Central memory CD4-positive, alpha-beta T cell (primary cell): ENCODE measurements at places on chromosomes 4 and X.

GRCh38 chr4:155444721-155445120 lies 68.0 kb upstream of the MAP9 start:
- DNase-seq = no peak

- no peak for DNase-seq
Measured at GRCh38 chr4:173413036-173413435, 14.1 kb upstream of the SCRG1 start.

DNA sequence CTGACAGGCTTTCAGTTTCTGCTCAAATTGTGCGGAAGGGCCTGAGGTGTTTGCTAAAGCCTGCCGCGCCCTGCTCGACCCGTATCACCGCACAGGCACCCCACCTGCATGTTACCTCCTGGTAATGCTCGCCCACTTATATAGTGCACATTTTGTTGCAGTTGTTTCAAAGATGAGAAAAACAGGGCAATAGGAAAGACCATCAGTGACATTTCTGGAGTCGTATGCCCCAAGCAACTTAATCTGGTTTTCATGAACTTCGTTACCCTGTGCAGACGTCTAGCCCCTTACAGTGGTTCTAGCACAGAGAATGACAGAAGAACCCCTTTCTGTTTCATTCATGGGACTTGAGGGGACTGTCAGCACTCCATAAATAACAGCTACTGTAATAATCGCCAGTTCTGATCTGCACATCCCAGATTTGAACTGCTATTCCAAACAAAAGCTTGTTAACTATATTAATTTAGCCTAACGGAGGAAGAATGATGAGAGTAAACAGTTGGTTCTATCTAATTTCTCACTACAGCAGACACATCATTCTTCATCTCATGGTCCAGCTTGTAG lies 940 bp upstream of the DCTD start:
- no peak for DNase-seq

- no peak for DNase-seq
Measured at GRCh38 chrX:8586953-8587352, 122.3 kb downstream of the VCX3B start.

DNA sequence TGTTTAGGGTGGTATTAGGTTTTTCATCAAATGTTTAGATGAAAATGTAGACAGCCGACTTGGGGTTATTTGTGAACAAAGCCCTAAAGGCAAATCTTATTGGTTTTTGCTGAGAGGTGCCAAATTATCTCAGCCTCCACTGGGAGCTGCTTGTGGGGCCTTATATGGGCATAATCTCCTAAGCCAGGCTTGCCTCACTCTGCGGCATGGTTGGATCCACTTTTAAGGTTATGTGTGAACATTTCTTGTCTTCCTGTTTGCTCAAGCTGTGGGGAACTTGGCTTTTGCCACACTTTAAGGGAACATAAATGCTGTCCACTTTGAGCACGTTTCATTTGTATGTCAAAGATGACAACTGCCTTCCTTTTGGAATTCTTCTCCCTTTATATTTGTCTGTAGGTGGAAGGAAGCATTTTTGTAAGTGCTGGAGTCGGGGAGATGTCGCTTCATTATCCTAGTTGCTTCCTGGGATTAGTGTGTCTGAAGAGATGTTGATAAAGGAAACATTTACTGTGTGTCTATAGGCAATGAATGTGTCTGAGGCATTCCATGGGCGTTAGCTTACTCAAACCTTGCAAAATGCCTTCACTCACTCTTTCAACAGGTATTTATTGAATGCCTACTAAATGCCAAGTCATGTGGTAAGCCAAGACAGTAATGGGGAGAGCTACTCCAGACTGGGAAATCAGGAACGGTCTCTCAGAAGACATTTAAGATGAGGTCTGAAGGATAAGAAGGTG lies 78.3 kb downstream of the SLC9A6 start:
- no peak for DNase-seq

GRCh38 chrX:37809970-37810369 lies 30.1 kb downstream of the CYBB start:
- no peak for DNase-seq
